Stimulated activated CD8-positive, alpha-beta memory T cell treated with anti-CD3 and anti-CD28 coated beads, Interleukin-2, amount 100 ng/mL, for 1 hour (primary cell): ENCODE measurements at places on chromosomes 12 and 14.

- no peak for DNase-seq
These were observed 51.4 kb downstream of the WSCD2 start for GRCh38 chr12:108180255-108181094.

DNA sequence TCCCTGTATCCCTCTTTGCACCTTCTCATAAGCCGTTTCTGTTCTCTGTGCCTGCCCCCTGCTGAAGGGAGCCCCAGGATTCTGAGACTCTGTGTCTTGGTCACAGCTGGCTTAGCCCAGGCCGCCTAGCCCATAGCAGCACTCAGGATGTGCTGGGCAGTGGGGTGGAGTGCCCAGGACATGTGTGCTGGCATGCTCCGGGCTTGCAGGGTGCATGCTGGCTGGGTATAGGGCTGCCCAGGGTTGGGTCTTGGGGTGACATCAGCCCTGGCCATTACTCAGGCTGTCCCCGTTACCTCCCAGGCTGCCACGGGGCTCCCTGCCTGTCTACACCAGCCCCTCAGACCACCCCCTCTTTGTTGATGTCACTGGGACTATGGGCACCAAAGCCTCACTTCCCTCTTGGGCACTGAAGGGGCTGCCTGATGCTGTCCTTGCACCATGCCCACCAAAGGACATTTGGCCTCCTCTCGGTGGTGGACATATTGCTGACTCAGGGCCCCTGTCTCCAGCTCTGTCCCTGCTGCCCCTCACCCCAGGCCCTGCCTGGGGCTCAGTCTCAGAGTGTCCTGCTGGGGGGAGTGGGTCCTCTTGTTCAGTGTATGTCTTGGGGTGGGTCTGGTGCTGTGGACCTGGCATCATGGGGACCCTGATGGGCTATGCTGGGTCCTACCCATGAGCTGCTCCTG is 2.4 kb downstream of the CEP170B start:
- no peak for DNase-seq

DNA sequence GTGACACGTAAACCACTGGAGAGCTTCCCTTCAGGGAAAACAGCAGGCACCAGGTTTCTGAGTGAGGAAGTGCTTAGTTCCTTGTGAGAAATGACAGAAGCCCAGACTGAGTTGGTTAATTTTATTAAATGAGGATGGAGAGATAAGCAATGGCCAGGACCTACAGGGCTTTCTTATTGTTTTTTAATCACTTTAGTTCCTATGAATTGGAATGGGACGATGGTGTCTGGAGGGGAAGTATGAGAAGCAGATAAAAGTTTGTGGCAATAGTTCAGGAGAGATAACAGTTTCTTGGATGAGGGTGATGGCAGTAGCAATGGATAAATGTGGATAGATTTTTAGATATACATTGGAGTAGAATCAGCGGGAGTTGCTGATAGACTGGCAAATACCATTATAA is 86.5 kb upstream of the PTPRR start:
- no peak for DNase-seq

GRCh38 chr14:92663049-92663448 is 85.4 kb downstream of the LGMN start:
- no peak for DNase-seq

- no peak for DNase-seq
These were observed 27.9 kb downstream of the MOAP1 start for GRCh38 chr14:93156693-93157369.

DNA sequence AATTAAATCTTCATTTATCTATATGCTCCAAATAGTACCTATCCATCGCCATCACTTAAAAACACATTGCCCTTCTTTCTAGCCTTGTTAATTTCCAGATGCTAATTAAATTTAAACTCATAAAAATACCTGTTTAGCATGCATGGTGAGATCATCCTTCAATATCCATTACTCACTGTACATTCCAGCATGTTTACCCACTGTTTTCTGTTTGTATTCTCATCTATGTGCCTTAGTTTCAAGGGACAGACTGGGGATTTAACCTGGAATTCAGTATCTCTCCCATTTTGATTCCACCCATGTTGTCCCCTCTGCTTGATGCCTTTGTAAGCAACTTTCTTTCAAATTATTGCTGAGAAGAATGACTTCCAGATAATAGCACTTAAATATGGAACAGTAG is 208.0 kb downstream of the SPTSSA start:
- no peak for DNase-seq

GRCh38 chr12:78328524-78328923 is 497.8 kb downstream of the NAV3 start:
- no peak for DNase-seq

DNA sequence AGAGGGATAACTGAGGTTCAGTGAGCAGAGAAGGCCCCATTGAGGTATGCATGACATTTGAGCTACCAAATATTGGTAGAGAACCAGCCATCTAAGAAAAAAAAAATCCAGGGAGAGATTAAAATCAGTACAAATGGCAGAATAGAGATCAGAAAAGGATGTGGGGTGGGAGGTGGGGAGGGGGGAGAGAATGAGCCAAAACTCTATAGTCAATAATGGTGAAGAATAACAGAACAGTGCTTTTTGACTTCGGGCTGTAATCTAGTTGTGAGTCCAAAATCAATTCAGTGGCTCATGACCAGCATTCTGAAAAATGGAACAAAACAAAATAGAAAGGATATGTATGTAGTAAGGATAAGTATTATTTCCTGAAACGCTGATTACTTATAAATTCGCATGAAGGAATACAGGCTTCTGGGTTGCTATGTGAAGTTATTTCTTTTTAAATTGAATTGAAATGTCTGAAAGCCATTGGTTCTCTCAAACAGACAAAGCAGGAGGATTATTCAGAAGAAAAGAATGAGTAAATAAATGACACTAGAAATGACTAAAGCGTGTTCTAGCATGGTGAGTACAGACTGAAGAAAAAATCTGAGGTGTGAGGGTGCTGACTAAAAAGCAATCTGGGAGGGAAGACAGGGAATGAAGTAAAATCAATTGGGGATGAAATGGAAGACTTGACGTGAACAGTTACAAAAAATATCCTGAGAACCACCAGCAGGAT is 72.4 kb downstream of the ATP2B1 start:
- DNase-seq = no peak

- DNase-seq = no peak
These were observed 13.6 kb downstream of the KCNH3 start for GRCh38 chr12:49552425-49552824.

DNA sequence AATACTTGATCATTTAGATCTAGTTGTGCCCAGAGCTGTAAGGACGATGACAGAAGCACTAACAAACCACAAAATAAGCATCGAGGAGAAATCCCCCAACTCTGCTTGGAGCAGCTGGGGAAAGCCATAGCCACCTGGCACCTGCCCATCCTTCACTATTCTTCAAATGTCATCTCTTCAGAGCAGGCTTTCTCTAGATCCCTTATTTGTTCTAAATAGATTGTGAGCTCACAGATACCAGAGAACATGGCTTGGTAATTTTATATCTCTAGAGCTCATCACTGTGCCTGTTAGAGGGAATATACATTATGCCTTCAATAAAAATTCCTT is 50.9 kb downstream of the GRIP1 start:
- no peak for DNase-seq

GRCh38 chr12:118645219-118645618 is 268.9 kb downstream of the SUDS3 start:
- no peak for DNase-seq

- DNase-seq = no peak
These were observed 9.7 kb upstream of the RIN3 start for GRCh38 chr14:92503756-92504491.

GRCh38 chr14:77593501-77593961 is 22.9 kb downstream of the SPTLC2 start:
- DNase-seq = no peak

- DNase-seq = no peak
These were observed 21.1 kb downstream of the GSC start for GRCh38 chr14:94748667-94749347.

DNA sequence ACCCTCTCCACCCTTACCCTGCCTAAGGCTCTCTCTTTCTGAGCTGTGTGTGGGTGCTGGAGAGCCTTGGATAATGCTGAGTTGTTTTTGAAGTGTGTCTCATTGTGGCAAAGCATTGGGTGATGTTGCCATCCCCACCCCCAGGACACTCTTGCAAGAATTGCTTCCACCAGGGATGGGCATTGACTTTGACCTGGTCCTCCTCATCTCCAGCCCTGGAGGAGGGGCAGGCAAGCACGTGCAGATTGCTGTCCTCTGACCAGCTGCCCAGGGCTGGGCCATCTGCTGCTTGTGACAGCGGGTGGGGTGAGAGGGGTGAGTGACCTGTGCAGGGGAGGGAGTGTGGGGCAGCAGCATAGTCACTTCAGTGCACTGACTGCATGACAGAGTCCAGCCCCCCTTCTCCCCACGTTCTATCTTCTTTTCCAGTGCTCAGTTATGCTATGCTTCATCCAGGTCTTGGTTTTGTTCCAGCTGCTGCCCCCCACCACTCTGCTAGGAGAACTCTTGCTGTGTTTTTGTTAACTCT is 26.2 kb downstream of the SUSD6 start:
- no peak for DNase-seq

GRCh38 chr12:89192429-89192828 is 159.9 kb downstream of the DUSP6 start:
- DNase-seq = no peak

DNA sequence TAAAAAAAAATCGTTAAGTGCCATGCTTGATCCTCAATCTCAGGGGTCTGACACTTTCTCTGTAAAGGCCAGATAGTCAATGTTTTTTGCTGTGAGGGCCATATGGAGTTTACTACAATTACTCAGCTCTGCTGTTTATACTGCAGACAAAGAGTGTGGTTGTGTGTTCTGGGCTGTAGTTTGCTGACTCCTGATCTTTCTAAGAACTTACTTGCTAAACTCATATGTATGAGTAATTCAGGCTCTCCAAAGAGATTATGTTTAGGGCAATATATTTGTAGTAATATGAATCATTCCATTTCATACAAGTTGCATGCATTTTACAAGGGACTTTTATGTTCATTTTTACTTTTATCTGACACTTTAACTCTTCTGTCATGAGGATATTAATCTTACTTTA is 188.2 kb downstream of the TMTC2 start:
- DNase-seq = no peak

DNA sequence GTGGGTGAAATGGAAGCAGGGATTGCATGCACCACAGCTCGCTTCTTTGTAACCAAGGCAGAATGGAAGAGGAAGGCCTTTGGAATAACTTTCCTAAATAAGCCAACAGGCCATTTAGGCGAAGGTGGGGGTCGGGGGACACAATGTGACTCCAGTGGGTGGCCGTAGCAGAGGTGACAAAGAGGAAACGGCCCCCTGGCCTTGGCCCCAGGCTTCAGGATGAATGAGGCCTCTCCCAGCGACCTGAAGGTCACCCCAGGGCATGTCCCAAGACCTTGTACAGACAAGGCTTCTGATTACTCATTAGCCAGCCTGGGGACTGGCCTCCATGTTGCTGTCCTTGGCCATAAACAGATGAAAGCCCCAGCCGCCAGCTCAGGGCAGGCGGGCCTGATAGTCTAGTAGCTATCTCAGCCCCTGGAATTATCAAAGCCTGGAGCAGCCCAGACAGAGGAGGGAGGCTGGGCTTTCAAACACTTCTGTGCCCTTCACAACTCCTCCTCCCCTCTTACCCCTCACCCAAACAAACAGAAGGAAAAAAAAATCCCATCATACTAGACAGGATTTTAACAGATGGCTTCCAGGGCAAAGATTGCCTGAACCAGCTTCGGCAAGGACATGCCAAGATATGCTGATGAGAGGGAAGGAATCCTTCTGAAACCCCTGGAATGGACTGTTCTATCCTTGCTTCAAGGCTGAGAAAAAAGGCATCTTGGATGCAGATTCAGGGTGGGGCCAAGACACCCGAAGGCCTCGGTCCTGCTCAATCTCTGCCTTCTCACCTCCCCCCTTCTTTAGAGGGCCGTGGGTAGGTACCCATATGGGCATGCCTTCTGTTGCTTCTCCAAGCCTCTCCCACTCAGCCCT is 142.3 kb upstream of the PARP11 start:
- no peak for DNase-seq
